Activated CD8-positive, alpha-beta T cell treated with anti-CD3 and anti-CD28 coated beads, Interleukin-2, amount 10 ng/mL, durations not matched to agents 7 days and 5 days (primary cell): ENCODE measurements at places on chromosomes 13 and 19.

- H3K4me1 ChIP-seq = no peaks in the 10 kb centered on the region
- no peak overlapping the region for H3K27ac ChIP-seq
- H3K36me3 ChIP-seq = no peaks in the 10 kb centered on the region
- H3K4me3 ChIP-seq = no peak overlapping the region
- DNase-seq = no peak
- no peaks in the 10 kb centered on the region for H3K27me3 ChIP-seq
Observed at GRCh38 chr13:22287343-22287920, 616.6 kb downstream of the FGF9 start.

GRCh38 chr19:5186293-5187050 is 154.1 kb downstream of the PTPRS start:
- H3K4me3 ChIP-seq = no peak overlapping the region
- no peak overlapping the region for H3K27ac ChIP-seq
- no peak for DNase-seq
- no peaks in the 10 kb centered on the region for H3K4me1 ChIP-seq

GRCh38 chr13:43389983-43390382 is 366.6 kb downstream of the DNAJC15 start:
- no peak overlapping the region for H3K27ac ChIP-seq
- H3K36me3 ChIP-seq = no peaks in the 10 kb centered on the region

DNA sequence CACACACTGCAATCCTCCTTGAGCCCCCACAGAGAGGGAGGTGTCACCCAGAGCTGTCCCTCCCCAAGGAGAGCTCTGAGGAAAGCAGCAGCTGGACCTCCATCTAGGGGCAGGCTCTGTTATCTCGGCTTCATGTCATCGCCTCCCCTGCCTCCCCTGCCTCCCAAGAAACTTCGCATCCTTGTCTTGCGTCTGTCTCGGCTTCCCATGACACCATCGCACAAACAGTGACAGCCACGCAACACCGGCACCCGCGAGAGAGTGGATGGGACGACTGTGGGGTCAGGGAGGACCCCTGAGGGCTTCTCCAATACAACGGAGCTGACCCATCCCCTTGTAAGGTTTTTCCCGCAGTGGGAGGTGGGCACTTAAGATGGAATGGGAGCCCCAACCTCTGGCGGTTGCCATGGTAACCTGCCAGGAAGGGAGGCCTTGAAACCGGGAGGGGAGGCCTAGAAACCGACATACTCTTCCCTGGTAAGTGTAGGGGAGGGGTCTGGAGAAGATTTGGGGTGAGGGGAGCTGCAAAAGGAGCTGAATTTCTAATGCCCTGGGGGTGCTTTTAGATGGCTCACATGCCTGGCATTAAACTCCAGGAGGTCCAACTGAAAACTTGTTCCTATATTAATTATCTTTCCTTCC is 16.3 kb downstream of the TLE2 start:
- no peak overlapping the region for H3K27ac ChIP-seq
- H3K4me3 ChIP-seq = no peak overlapping the region
- no peaks in the 10 kb centered on the region for H3K36me3 ChIP-seq
- no peak for DNase-seq
- no peaks in the 10 kb centered on the region for H3K27me3 ChIP-seq
- H3K4me1 ChIP-seq = no peaks in the 10 kb centered on the region

- no peak for DNase-seq
- no peaks in the 10 kb centered on the region for H3K4me1 ChIP-seq
- no peak overlapping the region for H3K4me3 ChIP-seq
- no peaks in the 10 kb centered on the region for H3K36me3 ChIP-seq
- peaks cover 2% of the 10 kb centered on the region for H3K27me3 ChIP-seq
- H3K27ac ChIP-seq = no peak overlapping the region
Observed at GRCh38 chr13:74891610-74892009, 590.4 kb downstream of the TBC1D4 start.

- no peak overlapping the region for H3K4me3 ChIP-seq
- peaks cover 37% of the 10 kb centered on the region for H3K36me3 ChIP-seq
- H3K27me3 ChIP-seq = no peaks in the 10 kb centered on the region
- peaks cover 3% of the 10 kb centered on the region for H3K4me1 ChIP-seq
Observed at GRCh38 chr13:21150013-21150412, 26.3 kb downstream of the SKA3 start.

GRCh38 chr13:23992781-23993679 is 95.7 kb upstream of the C1QTNF9B start:
- H3K27me3 ChIP-seq = peaks cover 7% of the 10 kb centered on the region
- peaks cover 7% of the 10 kb centered on the region for H3K4me1 ChIP-seq
- H3K36me3 ChIP-seq = no peaks in the 10 kb centered on the region
- no peak for DNase-seq
- H3K27ac ChIP-seq = no peak overlapping the region
- H3K4me3 ChIP-seq = no peak overlapping the region

GRCh38 chr13:51552027-51552426 is 32.2 kb upstream of the WDFY2 start:
- H3K36me3 ChIP-seq = no peaks in the 10 kb centered on the region
- peaks cover 10% of the 10 kb centered on the region for H3K27me3 ChIP-seq
- H3K4me1 ChIP-seq = peaks cover 3% of the 10 kb centered on the region
- DNase-seq = no peak
- H3K27ac ChIP-seq = no peak overlapping the region

DNA sequence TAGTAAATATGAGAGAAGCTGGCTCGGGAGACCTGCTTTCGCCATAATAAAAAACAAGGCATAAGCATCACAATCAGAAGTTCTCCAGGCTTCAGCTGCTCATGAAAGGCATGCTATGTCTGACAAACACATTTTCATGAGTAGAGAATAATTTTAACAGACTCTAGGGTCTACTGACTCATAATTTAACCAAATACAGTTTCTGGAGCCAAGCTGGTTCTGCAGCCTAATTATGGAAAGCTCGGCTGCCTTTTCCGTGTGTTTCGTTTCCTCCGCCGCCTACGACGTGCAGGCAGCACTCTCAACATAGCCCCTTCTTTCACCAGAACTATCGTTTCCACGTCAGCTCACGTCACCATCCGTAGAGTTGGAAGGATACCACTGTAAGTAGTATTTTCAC is 5.7 kb downstream of the MCF2L start:
- H3K36me3 ChIP-seq = no peaks in the 10 kb centered on the region
- H3K4me1 ChIP-seq = peaks cover 4% of the 10 kb centered on the region
- no peak overlapping the region for H3K27ac ChIP-seq
- H3K4me3 ChIP-seq = no peak overlapping the region
- H3K27me3 ChIP-seq = peaks cover 12% of the 10 kb centered on the region

DNA sequence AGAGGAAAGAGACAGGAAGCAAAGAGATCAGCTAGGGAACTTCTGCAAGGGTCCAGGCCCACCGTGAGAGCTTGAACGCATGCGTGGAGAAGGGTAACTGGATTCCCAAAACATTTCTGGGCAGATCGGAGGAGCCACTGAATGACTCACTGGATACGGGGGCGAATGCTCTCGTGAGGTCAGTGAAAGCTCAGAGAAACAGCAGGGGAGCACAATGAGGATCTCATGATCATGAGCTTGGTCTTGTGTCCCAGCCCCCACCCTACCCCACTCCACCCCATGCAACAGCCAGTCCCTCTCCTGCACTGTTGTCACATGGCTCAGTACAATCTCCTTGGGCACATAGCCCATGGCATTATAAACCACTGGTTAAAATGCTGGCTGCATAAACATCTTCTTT is 40.6 kb downstream of the DCLK1 start:
- H3K36me3 ChIP-seq = no peaks in the 10 kb centered on the region
- H3K27ac ChIP-seq = no peak overlapping the region
- no peaks in the 10 kb centered on the region for H3K27me3 ChIP-seq
- no peaks in the 10 kb centered on the region for H3K4me1 ChIP-seq
- no peak overlapping the region for H3K4me3 ChIP-seq
- no peak for DNase-seq

DNA sequence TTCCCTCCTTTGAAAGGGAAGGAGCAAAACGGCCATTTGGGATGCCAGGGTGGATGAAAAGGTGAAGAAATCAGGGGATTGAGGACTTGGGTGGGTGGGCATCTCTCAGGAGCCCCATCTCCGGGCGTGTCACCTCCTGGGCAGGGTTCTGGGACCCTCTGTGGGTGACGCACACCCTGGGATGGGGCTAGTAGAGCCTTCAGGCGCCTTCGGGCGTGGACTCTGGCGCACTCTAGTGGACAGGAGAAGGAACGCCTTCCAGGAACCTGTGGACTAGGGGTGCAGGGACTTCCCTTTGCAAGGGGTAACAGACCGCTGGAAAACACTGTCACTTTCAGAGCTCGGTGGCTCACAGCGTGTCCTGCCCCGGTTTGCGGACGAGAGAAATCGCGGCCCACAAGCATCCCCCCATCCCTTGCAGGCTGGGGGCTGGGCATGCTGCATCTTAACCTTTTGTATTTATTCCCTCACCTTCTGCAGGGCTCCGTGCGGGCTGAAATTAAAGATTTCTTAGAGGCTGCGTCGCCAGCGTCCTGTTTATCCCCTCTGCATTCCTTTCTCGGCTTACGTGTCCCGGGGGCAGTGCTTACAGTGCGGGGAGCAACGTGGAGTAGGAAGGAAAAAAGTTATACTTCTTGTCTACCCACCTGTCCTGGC is 15.2 kb upstream of the S1PR4 start:
- peaks cover 52% of the 10 kb centered on the region for H3K4me1 ChIP-seq
- no peak overlapping the region for H3K4me3 ChIP-seq
- peak; percentile 78 for DNase-seq
- peak overlapping the region; percentile 67 for H3K27ac ChIP-seq

DNA sequence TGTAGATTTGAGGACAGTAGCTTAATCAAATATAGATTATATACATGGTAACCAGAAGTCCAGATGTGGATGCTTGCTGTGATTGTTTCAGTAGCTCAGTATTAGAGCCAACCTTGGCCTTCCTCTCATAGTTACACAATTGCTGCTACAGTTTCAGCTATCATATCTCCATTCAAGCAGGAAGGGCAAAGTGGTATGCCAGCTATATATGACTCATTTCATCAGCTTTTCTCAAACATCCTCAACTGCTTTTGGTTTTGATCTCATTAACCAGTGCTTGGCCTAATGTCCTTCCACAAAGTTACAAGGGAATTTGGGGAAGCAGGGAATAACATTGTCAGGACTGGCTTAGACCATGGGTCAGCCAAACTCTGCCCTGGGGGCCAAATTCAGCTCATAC is 73.0 kb upstream of the MAB21L1 start:
- no peak overlapping the region for H3K27ac ChIP-seq
- H3K4me3 ChIP-seq = no peak overlapping the region
- no peaks in the 10 kb centered on the region for H3K36me3 ChIP-seq
- H3K27me3 ChIP-seq = no peaks in the 10 kb centered on the region
- H3K4me1 ChIP-seq = no peaks in the 10 kb centered on the region

GRCh38 chr19:5983367-5983955 is 5.5 kb upstream of the RANBP3 start:
- no peak for DNase-seq
- no peaks in the 10 kb centered on the region for H3K27me3 ChIP-seq
- H3K36me3 ChIP-seq = peaks cover 13% of the 10 kb centered on the region
- H3K27ac ChIP-seq = peak overlapping the region; percentile 48
- H3K4me1 ChIP-seq = peaks cover 59% of the 10 kb centered on the region
- no peak overlapping the region for H3K4me3 ChIP-seq

DNA sequence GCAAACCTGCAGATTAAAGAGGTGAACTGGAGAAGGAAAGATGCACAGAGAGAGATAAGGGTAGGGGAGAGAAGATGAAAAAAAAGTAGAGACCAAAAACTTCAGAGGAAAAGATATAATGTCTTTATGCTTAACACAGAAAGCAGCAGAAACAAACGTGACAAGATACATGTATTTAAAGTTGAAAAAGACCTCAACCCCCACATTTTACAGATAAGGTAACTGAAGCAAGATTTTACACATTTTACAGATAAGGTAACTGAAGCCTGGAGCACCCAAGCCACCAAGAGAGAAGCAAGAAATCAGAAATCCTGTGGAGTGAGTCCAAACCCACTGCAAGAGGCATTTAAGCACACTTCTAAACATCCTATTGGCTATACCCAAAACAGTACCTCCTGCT is 185.3 kb downstream of the TBC1D4 start:
- peaks cover 20% of the 10 kb centered on the region for H3K4me1 ChIP-seq
- peaks cover 26% of the 10 kb centered on the region for H3K36me3 ChIP-seq
- H3K27ac ChIP-seq = peak overlapping the region; percentile 41
- H3K27me3 ChIP-seq = no peaks in the 10 kb centered on the region
- H3K4me3 ChIP-seq = no peak overlapping the region

GRCh38 chr19:1475751-1476437 is 3.1 kb downstream of the C19orf25 start:
- no peak for DNase-seq
- no peak overlapping the region for H3K4me3 ChIP-seq
- no peak overlapping the region for H3K27ac ChIP-seq

DNA sequence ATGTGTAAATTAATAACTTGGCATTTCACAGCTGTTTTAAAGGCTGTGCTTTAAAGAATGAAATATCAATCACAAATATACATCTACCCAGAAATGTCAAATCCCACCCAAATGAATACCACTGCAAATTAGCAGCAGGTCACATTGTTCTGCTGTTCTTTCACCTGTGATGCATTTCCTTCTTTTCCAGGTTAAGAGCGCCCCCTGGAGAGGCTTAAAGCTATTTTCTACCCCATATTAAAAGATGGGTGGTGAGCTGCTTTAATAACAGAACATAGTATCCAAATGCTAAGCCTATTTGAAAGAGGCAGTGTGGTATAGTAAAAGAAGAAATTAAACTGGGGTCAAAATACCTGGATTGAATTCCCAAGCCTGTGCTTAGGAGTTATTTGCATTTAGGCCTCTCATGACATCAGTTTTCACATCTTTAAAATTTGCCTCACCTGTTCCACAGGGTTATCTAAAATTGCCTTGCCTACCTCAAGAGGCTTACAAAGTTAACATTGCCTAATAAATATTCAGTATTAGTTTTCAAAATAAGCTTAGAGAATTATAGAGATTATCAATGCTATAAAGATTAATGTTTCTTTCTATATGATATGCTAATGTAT is 396.9 kb upstream of the SLITRK5 start:
- no peak overlapping the region for H3K27ac ChIP-seq
- no peaks in the 10 kb centered on the region for H3K27me3 ChIP-seq
- no peaks in the 10 kb centered on the region for H3K36me3 ChIP-seq

DNA sequence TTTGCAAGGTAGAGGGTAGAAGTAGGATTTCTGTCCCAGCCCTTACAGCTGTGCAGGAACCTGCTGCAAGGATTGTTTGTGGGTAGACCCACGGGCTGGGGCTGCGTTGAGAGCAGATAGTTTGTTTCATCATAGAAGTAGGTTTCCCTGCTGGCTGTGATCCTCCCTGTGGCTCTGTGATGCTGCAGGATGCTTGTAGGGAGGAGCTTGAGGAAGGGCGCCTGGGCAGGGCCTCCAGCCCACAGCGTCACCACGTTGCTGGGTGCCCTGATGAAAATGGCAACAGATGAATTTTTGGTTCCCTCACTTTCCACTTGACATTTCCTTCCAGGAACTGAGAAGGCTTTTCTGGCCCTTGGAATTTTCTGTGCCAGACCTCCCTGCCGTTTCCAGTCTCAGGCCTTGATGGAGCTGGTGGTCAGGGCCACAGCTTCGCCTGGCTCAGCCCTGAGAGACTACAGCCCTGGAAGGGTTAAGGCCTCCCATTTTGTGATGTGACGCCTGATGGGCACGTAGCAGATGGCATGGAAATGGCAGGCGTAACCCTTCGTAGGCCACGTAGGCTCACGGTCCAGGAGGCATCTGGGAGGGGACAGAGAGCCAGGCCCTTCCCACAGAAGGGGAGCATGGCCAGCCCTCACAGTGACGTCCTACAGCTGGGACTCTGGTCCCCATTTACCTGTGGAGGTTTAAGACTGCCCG is 42.2 kb downstream of the GATAD2A start:
- H3K27me3 ChIP-seq = no peaks in the 10 kb centered on the region
- no peak overlapping the region for H3K4me3 ChIP-seq
- peak; percentile 78 for DNase-seq
- peaks cover 93% of the 10 kb centered on the region for H3K4me1 ChIP-seq
